ENCODE measurements at places on chromosomes 3 and 15.

DNA sequence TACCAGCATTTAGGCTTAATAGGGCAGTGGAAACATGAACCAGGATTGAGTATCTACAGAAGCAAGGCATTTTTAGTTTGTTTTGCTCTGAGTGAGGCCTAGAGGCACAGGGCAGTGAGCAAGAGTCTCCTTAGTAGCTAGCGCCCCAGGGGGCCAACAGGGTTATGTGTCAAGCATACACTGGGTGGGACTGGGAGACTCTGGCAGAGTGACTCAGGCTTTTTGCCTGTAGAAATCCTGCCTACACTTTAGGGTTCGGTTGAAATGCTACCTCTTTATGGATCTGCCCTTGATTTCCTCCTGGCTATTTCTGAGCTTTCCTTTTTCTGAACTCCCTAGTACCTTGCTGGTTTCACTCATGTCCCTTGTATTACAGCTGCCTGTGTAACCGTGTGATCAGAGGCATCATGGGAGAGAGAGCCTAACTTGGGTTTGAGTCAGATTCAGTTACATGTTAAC is 72.2 kb downstream of the TOP2B start:
- no peak for DNase-seq

GRCh38 chr3:179819379-179819778 is 166.5 kb downstream of the USP13 start:
- no peak for DNase-seq

DNA sequence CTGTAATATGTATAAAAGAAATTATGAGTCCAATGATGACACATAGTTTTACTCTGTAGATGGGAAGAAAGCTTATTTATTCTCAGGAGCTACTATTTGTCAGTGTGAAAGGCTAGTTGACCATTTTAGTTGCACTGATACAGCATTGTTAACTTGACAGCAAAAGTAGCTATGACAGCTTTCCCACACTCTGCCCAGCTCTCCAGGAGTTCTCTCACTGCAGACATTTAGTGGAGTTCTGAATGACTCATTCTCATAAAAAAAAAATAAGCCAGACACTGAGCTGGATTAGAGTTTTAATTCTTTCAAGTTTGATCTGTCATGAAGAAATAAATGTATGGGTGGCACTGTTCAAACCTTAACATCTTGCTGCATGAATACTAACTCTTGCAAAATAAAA is 77.2 kb upstream of the CFAP20DC start:
- DNase-seq, result no peak

DNA sequence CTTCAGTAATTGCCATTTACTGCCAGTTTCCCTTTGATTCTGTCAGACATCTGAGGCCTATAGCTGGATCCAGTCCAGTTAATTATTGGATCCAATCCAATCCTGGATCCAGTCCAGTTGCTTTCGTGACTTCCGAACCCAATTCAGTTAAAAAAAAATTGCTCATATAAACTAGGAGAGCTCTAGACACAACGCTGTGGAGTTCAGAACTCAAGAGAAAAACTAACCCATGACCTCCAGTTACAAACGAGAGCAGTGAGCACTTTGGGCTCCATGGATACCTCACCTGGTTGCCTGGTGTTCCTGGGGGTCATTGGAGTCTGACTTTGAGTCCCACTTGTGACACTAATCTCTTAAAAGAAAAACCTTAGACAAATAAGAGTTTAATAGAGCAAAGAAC is 269.8 kb downstream of the THSD4 start:
- DNase-seq, result no peak

DNA sequence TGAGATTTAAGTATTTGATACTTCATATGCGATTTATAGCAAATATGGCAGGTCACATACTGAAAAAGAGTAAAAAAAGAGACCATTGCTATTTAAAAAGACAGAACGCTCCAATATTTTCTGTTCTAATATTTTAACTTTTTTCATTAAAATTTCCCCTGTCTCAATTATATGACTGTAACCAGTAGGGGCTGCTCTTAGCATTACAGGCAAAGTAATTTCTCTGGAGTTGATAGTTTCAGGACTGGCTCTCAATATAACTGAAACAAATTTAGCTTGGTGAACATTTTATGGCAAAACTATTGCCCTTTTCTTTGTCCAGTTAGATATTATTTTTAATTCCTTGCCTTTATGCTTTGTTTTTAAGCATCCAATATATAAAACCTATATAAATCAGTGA is 286.3 kb upstream of the ROBO2 start:
- DNase-seq, result no peak

DNA sequence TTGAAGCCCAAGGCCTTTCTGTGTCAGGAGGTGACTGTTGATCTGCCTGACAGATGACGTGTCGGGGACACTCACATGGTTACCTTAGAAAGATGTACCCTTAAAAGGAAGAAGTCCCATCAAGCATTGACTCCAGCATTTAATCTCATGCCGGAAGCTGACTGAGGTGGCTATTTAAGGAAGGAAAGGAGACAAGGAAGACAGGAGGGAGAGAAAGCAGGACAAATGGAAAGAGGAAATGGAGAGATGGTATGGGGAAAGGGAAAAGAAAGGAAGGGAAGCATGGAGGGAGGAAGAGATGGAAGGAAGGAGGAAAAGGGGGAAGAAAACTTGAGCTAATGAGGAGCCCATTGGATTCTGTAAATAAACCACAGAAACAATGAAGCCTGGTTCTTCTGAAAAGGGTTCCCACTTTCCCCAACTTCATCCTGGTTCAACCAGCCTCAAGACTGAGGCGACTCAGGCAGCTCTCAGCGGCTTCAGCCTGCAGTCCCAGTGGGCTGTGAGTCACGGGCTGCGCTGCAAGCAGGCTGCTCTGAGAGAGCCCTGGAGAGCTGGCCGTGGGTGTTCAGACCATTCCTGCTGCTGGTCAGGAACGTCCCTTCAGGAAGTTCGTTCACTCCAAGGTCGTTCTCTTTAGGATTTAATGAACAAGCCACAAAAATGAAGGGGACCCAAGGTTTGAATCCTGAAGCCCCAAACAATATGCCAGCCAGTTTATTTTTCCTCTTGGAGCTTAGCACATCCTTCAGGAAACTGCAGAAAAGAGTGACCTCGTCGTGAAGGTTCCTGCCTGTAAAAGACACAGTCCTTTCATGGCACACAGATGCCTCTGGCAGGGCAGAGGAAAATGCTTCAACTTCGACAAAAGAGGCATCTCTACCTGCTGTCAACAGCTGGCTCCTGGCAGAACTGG is 69.6 kb upstream of the THBS1 start:
- no peak for DNase-seq

- no peak for DNase-seq
These were observed 6.5 kb downstream of the PLXNB1 start for GRCh38 chr3:48423241-48423882.

GRCh38 chr3:21954709-21955108 is 203.7 kb upstream of the ZNF385D start:
- DNase-seq, result no peak

DNA sequence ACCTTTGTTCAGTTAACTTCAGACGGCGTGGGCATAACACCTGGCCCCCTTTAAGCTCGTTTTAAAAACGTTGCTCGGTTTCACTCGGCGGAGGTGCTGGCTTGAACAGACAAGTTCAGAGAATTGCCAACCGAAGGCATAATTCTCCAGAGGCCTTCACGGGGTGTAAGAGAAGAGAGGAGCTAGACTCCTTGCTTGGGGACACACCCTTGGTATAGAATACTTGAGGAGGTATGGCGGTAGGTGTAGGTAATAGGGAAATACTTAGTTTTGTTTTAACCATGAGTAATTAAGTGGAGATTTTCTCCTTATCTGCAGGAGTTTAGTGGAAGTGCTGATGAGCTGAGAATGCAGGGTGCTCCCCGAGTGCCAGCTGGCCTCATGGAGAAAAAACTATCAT is 921 bp downstream of the FBXL2 start:
- DNase-seq, result no peak

GRCh38 chr15:55873024-55873720 is 120.2 kb downstream of the NEDD4 start:
- DNase-seq, result no peak

- no peak for DNase-seq
These were observed 11.2 kb upstream of the ATP13A3 start for GRCh38 chr3:194497799-194498575.

GRCh38 chr3:32968920-32969389 is 17.5 kb downstream of the CCR4 start:
- no peak for DNase-seq

DNA sequence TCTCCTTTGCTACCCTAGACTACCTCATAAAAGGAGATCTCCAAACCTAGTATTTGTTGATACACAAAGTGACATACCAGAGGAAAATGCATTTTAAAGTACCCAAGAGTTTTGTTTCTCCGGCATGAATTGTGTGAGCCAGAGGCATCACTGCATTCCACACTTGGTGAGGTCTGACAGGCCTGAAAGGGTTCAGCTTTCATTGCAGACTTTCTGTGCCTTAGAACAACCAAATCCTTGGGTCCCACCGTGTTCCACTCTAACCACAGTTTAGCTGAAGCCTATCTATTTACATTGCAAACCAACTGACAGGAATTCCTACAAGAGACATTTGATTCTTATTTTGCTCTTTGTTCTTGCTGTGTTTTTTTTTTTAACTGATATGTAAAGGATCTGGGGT is 21.0 kb upstream of the EID1 start:
- no peak for DNase-seq

GRCh38 chr3:116260491-116260890 is 184.8 kb downstream of the LSAMP start:
- no peak for DNase-seq

DNA sequence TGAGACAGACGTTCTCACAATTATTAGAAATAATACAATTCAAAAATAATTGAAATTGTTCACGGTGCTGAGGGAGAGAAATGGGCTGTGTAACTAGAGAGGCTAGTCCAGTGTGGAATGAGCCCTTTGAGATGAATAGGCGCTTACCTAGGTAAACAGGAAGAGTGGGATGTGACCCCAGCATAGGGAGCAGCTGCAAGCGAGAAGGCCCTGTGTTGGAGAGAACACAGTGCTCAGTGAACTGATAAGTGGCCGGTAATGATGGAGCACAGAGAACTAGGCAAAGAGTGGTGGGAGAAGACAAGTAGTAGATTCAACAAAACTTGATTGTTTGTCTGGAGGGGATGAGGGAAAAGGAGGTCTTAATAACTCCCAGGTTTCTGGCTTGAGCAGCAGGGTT is 103.9 kb downstream of the HCN4 start:
- DNase-seq, result no peak

- no peak for DNase-seq
These were observed 277.4 kb upstream of the NR2E3 start for GRCh38 chr15:71532994-71533393.

DNA sequence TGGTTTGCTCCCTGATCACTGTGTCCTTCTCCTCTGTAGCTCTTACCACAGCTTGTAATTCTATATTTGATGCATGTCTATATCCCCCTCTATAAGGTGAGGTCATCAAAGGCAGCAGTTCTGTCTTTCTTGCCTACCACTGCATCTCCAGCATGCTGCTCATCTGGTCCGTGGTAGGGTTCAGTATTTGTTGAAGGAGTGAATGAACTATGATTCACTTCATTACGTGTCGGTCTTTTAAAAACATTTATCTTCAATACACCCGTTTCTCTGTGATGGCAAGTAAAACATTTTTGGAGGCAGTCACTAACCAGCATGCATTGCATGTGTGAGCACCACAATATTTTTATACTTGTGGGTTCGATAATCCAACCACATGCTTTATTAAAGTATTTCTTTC is 27.6 kb downstream of the CHST14 start:
- no peak for DNase-seq

DNA sequence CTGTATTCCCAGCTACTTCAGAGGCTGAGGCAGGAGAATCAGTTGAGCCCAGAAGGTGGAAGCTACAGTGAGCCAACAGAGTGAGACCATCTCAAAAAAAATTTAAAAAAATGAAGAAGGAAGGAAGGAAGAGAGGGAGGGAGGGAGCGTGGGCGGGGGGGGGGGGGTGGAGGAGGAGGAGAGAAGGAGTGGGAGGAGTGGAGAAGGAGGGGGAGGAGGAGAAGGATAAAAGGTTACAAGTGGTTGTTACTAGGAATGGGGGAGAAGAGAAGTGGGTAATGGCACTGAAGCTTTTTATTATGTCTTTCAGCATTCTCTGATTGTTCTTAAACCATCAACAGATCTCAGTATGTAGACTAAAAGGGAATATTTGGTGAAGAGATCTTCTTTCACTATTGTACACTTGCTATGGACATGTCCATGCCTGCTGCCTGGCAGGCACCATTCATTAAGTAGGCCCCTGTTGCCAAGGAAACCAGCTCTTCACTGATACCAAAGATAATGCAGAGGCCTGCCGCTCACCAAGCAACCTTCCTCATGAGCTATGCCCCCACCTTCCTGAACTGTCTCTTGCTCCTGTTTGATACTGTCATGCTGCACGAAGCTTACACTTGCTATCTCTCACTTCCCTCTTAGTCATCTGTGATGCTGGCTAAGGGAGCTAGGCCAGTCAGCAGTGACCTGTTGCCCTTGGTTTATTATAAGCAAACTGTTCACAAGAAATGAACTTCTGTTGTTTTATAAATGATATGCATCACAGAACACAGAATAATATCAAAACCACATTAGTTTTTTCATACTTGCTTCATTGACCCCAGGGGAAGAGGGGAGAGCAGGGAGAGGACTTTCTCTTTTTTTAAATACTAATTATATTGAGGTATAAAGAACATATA is 23.1 kb downstream of the EPM2AIP1 start:
- DNase-seq, result no peak

DNA sequence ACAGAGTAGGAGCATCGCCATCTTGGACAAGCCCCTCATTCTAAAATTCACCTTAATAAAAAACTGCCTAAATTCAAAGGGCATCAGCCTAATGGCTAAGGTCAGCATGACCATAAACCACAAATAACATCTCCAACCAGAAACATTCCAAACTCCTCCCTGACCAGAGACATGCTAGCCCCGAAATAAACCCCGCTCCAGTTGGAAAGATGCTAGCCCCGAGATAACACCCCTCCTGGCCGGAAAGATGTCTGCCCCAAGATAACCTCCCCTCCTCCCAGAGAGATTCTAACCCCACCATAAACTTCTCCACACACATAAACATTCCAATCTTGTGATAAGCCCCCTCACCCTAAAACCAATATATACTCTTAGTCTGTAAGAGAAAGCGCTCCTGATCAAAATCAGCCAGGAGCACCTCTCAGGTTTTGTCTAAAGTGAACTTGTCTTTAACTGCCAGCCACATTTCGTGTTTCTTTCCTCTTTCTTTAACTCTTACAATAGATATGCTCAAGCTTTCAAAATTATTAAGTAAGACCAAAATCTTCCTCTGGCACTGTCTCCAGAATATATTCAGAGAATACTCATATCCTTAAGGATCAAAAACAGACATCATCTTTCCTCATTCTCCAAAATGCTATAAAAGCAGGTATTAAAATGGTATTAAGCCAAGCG is 104.1 kb downstream of the GSK3B start:
- DNase-seq, result no peak

GRCh38 chr3:189830401-189830800 is 199.2 kb downstream of the TP63 start:
- DNase-seq, result no peak

DNA sequence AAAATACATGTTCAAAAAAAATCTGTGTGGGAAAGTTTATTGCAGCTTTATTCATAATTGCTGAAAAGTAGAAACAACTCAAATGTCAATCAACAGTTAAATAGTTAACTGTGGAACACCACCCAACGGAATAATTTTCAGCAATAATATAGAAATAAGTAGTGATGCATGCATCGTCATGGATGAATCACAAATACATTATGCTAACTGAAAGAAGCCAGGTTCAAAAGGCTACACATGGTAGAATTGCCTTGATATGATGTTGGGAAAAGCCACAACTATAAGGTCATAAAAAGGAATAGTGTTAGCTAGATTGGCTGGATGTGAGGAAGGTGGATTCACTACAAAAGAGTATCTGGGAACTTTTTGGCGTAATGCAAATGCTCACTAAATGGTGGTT is 82.0 kb downstream of the GMNC start:
- DNase-seq, result no peak

- no peak for DNase-seq
These were observed 6.3 kb downstream of the TMEM43 start for GRCh38 chr3:14131134-14131533.

Measured in stimulated activated CD8-positive, alpha-beta memory T cell treated with anti-CD3 and anti-CD28 coated beads, Interleukin-4, amount 100 ng/mL, for 24 hours (primary cell).